ENCODE measurements at places on chromosomes 3 and 15.
A peak's percentile ranks its signal among the peaks of the same experiment; 100 is the strongest.

GRCh38 chr15:90009301-90010022, 8.3 kb downstream of the ZNF710 start:
- no peak for DNase-seq

DNA sequence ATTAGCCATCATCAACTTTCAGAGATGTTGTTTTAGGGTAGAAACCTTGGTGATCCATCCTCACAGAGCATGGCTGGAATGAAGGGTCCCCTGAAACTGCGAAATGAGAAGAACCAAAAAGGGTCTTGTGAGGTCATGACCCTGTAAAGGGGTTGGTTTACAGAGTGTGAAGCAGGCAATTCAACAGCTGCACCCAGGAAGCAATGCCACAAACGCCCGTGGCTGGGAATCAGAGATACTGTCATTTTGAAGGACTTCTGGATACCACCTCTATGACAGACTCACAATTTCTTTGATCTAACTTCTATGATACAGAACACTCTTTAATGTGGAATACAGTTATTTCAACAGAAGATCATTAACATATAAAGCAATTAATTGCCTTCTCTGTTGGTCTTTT, 79.1 kb downstream of the GREM1 start:
- no peak for DNase-seq

GRCh38 chr15:66830358-66830757, 128.3 kb downstream of the SMAD6 start:
- DNase-seq = no peak

DNA sequence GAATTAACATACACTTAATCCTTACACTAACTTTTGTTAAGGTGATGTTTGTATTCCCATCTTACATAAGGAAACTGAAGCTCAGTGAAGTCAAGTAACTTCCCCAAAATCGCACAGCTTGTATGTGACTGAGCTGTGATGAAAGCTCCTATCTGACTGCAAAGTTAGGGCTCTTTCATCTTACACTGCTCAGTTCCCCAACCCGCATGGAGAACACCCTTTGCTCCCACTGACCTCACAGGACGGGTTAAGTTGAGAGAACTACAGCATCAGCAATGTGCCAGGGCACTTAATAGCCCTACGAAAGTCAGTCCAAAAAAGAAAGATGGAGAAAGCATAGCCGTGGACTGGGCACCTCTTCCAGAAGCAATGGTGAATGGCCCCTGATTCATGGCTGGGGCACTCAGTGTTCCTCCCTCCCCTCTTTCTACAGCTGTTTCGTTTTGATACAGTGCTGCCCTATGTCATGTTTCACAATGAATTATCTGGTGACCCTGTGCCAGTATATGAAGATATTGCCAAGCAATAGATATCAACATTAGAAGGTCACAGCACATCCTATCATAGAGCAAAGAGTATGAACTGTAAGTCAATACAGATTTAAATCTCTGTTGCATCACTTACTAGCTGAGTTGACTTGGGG, 38.0 kb downstream of the CADPS start:
- DNase-seq = no peak

GRCh38 chr3:41503998-41504623, 304.8 kb downstream of the CTNNB1 start:
- no peak for DNase-seq

DNA sequence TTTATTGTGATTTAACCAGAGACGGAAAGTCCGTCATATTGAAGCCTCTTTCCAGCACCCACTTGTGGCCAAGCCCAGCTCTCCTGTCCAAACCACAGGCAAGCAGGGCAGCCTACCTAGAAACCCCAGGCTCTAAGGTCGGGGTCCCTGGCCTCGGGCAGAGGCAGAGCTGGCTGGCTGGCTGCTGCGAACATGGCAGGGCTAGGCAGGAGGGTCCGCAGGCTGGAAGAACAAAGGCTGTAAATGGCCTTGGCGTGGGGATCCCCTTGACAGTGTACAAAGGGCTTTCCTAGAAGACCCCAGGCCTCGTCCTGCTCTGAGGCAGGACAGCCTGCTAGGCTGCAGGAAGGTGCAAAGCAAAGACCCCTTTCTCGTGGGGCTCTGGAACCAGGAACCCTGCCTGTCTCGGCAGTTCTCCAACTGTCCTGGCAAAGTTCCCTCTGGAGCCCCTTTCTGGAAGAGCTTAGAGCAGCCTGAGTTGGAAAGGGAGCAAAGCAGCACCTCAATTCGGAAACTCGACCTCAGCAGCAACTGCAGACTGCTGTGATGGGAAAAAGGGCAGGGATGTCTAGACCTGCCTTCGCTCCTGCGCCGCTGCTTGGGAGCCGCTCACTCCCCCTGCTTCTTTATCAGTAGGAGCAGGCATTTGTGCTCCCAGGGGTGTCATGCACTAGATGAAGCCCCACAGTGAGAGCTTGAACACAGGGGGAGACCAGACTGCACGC, 8.5 kb downstream of the CALML4 start:
- no peak for DNase-seq

DNA sequence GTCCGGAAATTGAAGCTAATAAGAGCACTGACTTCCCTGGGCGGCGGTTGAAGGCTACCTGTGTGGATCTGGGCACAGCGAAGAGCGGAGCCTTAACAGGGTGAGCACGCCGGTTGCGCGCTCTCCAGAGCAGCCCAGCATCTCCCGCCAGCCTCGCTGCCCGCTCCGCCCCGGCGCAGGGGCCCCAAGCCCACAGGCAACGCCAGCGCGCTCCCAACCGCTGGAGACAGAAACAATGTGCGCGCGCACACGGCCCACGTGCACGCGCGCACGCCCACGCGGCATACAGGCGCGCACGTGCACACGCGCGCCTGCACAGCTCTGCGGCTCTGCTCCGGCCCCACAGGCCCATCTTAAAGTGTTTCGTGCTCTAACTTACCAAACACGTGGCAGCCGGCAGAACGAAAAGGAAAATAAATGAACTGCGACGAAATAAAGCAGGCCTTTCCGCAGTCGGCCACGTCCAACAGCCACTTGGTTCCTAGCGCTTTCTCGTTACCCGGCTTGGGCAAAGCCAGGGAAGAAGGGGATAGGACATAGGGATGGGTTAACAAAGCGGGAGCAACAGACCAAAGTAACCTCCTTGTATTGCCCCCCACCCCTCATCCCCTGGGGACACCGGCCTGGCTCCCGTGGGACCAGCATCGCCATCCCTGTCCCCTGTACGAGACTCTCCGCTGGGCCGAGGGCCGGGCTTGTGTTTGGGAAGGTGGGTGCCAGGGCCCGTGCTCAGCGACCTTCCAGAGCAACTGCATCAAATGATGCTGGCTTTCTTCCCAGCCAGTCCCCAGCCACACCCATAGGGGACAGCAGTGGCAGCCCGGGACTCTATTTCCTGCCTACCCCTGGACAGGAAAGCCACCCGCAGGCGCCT, 203.7 kb downstream of the ABHD5 start:
- no peak for DNase-seq

DNA sequence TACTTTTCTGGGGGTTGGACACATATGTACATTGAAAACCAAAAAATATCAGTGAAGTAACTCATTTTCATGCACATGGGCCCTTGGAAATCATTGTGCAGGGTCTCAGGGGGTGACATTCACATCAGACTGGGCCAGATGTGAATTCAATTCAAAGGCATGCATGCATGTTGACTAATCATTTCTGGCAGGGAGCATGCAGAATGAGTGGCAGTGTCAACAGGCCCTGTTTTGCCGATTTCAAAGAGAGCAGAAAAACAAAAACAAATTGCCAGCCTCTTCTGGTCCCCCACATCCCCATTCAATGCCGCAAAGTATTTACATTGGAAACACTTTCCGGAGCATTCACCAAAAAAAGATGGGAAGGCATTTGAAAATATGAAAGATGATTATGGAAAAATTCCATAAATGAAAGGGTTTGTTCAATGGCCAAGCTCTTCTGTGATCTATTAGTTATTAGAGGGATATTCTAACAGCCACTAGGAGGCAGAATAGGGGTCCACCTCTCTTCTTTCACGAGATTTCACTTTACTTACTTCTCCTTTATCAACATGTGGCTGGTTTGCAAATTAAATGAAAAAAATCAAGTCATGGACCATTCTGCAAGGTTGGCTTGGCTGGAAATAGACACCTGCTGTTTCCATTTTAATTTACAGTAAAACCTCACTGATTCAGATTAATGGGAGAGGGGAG, 119.9 kb upstream of the FEZF2 start:
- DNase-seq = no peak

DNA sequence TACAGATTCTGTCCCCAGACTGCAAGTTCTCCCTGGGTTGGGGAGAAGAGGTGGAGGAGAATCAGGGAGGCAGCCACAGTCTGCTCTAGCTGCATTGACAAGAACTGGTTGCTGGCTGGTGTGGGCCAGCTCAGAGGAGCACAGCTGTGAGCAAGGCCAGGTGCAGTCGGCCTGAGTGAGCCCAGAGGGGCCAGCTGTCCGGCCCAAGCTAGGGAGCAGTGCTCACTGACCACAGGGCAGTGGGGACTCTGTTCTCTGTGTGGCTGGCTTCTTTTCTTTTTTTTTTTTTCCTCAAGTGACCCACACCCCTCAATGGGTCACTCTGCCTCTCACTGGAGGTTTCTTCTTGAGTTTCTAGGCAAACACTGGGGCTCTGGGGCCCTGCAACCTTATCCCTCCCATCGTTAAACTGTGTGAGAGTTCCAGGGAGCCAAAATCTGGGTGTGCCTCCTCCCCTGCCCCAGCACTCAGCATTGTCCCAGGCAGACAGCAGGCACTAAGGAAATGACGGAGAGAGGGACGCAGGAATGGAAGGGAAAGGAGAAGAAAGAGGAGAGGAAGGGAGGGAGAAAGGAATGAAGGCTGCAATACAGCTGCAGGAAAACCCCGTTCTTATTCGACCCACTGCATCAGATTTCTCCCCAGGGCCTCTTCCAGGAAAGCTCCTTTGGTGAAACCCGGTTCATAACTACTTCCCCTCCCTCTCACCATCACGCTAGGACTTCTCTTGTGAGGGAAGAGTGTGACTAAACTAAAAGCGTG, 37.7 kb upstream of the HES1 start:
- no peak for DNase-seq

GRCh38 chr3:107430996-107431245, 53.7 kb downstream of the CCDC54 start:
- no peak for DNase-seq

DNA sequence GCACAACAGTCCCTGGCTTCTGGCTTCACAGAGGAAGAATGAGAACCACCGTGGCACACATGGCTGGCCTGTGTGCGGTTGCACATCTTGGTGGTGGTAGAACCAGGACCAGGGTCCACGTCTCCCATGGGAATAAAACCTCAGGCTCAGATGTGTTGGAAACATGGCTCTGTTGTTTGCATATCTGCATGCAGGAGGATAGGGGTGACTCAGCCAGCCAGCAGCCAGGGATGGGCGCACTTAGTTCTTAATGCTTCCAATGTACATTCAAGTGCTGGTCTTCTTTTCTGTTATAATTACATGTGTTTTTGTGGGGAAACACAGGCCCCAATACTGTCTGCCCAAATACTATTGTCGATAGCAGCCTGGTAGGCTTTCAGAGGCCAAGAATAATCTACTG, 35.8 kb upstream of the BCL2L10 start:
- no peak for DNase-seq

GRCh38 chr3:154933581-154933980, 146.5 kb upstream of the MME start:
- no peak for DNase-seq

GRCh38 chr3:181265750-181266333, 276.3 kb upstream of the DNAJC19 start:
- DNase-seq = no peak

GRCh38 chr3:129231331-129232119, 17.9 kb upstream of the COPG1 start:
- DNase-seq = no peak

GRCh38 chr3:98768961-98769360, 5.8 kb downstream of the ST3GAL6 start:
- no peak for DNase-seq

GRCh38 chr15:47587940-47588802, 129.1 kb upstream of the SEMA6D start:
- no peak for DNase-seq

- no peak for DNase-seq
Observed at GRCh38 chr3:12301513-12301912, 12.6 kb downstream of the PPARG start.

- DNase-seq = peak; percentile 47
Observed at GRCh38 chr3:134308350-134308891, 57.8 kb upstream of the RYK start.

DNA sequence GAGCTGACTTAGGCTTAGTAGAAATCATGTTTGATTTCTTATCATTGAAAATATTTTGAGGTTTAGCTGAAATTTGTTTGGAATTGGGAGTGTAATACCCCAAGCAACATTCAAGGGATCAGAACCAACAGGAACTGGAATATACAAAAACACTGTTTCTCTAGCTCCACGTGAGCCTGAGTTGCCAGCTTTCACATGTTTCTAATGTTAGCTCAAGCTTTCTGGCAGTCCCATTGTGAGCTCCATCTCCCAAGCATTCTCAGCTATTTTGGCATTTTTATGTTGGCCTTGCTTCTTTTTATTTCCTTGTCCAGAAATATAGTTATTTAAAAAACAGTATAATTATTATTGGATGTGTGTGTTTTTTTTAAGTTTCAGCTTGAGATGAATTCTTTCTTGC, 427.1 kb upstream of the DPH6 start:
- no peak for DNase-seq

DNA sequence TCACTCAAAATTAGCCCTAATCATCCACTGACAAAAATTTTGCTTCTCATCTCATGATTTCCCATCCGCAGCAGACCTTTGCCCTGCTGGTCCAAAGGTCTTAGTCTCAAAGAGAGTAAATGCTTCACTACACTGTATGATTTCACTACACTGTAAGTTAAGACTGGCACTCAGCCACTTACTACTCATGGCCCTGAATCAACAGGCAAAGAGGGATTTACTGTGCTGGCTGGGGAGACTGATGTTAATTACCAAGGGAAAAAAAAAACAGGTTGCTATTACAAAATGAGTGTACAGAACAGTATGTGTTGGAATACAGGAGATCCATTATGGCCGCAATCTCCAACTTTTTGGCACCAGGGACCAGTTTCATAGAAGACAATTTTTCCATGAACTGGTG, 214.8 kb downstream of the ZMAT3 start:
- DNase-seq = no peak

DNA sequence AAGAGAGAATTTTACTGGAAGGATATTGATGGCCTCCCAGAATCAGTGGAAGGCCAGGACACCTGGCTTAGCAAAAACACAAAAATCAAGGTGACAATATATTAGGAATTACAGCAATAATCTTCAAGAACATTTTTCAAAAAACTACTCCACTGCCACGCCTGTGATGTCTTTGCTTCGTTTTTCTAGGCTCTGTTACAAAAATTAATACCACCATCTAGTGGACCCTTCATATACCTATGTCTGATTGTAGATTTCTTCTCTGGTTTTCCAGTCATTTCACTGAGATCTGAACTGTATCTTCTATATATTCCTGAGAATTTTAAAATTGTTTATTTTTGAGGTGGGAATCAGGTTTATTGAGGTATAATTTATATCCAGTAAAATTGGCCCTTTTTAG, 5.6 kb upstream of the SLC33A1 start:
- no peak for DNase-seq

DNA sequence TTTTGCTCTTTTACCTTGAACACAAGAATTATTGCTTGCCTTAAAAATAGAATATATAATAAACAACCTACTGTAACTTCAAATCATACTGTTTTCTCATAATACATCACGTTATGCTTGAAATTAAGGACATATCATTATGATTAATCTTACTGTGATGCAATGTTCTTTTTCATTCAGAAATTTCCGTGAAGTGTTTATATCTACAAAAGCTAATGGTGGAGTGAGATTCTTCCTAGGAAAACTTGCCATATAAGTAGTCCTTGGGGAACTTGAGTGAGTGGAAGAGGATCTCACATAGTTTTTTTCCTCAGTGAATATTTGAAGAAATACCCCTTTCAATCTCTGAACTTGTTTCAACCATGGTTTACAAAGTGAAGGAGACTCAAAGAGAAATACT, 498.7 kb upstream of the CBLB start:
- DNase-seq = no peak

GRCh38 chr3:98536456-98537017, 4.8 kb downstream of the GPR15 start:
- DNase-seq = no peak

All from NCI-H1048 (cell line).